Heart right ventricle (tissue), 16 donors: ENCODE measurements at places on chromosomes 5 and 9.
A peak's percentile ranks its signal among the peaks of the same experiment; 100 is the strongest.

- no peak for DNase-seq
These were observed 335.6 kb downstream of the ZNF608 start for GRCh38 chr5:124410539-124411488.

DNA sequence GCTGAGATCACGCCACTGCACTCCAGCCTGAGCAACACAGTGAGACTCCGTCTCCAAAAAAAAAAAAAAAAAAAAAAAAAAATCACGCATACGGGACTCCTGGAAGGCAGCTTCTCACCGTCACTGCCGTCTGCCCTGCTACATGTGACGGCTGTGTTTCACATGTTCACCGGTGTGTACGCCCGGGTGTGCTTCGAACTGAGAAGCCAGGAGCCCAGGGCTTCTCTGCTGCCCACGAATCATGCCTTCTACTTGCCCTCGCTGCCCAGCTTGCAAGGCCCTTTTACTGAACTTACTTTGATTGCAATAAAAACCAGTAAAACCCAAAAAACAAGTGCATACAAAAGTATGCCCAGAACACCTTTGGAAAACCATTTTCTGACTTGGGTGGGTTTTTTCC lies 5.8 kb upstream of the NKD2 start:
- DNase-seq, result no peak

GRCh38 chr9:79988126-79988525 lies 416.4 kb downstream of the TLE4 start:
- DNase-seq, result no peak

GRCh38 chr9:137478962-137479861 lies 20.1 kb upstream of the NSMF start:
- no peak for DNase-seq

GRCh38 chr9:136679431-136679941 lies 7.8 kb downstream of the AGPAT2 start:
- DNase-seq, result peak; percentile 14

GRCh38 chr9:70340572-70340971 lies 73.9 kb downstream of the KLF9 start:
- no peak for DNase-seq

GRCh38 chr5:179415291-179416060 lies 70.2 kb upstream of the ADAMTS2 start:
- DNase-seq, result no peak

GRCh38 chr5:27911216-27911615 lies 872.8 kb upstream of the CDH9 start:
- no peak for DNase-seq

DNA sequence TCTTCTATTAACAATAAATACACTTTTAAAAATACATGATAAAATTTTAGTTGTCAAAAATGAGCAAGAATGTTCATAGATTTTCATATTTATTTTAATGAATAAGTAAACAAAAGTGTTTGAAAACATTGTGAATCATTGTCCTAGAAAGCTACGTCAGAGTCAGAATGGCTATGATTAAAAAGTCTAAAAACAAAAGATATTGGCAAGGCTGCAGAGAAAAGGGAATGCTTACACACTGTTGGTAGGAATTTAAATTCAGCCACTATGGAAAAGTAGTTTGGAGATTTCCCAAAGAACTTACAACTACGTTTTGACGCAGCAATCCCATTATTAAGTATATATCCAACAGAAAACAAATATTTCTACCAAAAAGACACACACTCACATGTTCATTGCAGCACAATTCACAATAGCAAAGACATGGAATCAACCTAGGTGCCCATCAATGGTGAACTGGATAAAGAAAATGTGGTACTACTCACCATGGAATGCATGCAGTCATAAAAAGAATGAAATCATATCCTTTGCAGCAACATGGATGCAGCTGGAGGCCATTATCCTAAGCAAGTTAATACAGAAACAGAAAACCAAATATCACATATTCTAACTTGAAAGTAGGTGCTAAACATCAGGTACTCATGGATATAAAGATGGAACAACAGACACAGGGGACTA lies 49.2 kb upstream of the FBXL17 start:
- DNase-seq, result no peak

GRCh38 chr9:103533318-103533717 lies 538.2 kb downstream of the CYLC2 start:
- DNase-seq, result no peak

GRCh38 chr5:16883176-16883575 lies 52.9 kb downstream of the MYO10 start:
- no peak for DNase-seq

DNA sequence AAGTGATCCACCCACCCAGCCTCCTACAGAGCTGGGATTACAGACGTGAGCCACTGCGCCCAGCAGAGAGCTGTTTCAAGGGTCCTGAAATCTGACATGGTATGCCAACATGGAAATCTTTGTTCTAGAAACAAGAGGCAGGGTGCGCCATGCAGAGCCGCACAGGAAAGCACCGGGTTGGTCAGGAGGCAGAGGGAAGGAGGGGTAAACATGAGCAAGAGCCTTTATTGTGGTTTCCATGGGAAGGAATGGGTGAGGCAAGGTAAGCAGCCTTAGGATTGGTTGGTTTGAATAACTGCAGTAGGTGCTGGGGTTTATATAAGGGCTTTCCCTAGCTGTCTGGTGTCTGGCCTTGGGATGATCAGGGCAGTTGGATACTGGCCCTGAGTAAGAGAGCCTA lies 5.5 kb upstream of the EXOSC2 start:
- no peak for DNase-seq

GRCh38 chr5:81125959-81126358 lies 107.2 kb upstream of the CKMT2 start:
- no peak for DNase-seq

DNA sequence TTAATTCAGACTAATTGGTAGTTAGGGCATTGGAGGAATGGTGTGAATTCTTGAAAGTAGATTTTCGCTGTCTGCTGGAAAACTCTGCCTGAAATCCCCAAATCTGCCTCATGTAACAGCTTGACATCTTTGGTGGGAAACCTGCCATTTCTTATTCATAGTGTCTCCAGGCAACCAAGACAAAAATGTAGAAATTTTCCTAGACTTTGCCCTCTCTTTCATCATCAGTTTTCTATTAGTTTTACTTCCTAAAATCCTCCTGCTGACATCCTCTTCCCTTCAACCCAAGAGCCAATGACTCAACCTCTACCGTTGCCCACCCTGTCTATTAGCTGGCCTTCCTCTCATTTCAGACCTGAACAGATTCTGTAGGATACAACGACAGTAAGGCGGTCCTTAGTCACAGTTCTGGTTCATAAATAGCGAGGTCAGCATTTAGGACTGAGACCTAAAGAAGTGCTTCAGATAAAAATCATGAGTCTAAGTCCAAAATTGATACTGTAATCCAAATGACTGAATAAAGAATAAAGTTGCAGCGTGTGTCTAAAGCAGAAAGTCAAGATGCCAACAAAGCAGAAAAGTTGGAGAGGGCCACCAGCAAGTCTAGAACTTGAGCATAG lies 133.9 kb downstream of the MUSK start:
- DNase-seq, result no peak

- no peak for DNase-seq
These were observed 211.7 kb downstream of the PLK2 start for GRCh38 chr5:58248221-58248620.

- DNase-seq, result no peak
These were observed 2.6 kb upstream of the SLC38A9 start for GRCh38 chr5:55714749-55715148.
